Breast epithelium (tissue), 4 donors: ENCODE measurements at places on chromosomes 7 and 10. TPM values are rescaled to one million over a fixed set of nuclear protein-coding genes. Genes with fewer than 3 reads are reported as not detected.

- DNase-seq: no peak
These were observed 160.3 kb upstream of the KLF14 start for GRCh38 chr7:130894146-130894908.

- no peak for DNase-seq
These were observed 59.6 kb downstream of the ADRB1 start for GRCh38 chr10:114103284-114103683.

The PAPOLB gene
- total RNA-seq: 0.33 TPM

- DNase-seq: no peak
These were observed 57.0 kb downstream of the P4HA1 start for GRCh38 chr10:73039635-73040034.

The EVX1 gene
- total RNA-seq: not detected

GRCh38 chr7:128398841-128399135, 11.0 kb downstream of the IMPDH1 start:
- no peak for DNase-seq

GRCh38 chr7:126001349-126001748, 1071.7 kb upstream of the POT1 start:
- DNase-seq: no peak

DNA sequence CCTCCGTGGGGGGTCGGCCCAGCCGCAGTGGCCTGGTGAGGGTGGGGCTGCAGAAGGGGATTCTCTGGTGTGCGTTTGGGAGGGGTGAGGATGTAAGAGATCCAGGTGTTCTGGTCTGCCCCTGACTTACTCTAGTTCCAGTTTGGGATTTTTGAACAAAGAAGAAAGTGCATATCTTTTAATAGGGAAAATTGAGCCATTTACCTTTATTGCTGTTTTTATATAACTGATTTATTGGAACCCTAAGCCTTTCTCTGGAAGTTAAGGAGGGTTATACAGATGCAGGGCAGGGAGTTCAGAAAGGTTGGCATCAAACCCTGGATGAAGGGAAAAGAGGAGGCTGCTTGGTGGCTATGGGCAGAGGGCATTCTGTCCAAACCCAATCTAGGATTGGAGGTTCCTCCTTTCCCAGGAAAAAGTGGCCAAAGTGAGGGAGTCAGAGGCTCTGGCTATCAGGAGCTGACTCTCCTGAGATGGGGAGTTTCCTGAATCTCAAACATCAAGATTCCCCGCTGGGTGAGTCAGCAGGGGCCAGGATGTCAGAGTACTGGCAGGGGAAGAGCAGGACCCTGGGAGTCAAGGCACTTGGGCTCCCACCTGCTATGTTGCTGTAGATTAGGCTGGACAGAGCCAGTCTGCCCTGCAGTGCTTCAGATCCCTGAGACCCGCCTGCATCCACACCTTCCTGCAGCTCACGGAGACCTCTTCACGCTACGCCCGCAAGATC, 67.5 kb downstream of the CLIP2 start:
- DNase-seq: no peak

The ZCCHC24 gene
- 48.8 TPM for total RNA-seq

GRCh38 chr10:48649349-48649944, 35.2 kb upstream of the WDFY4 start:
- no peak for DNase-seq

The C10orf53 gene
- total RNA-seq: not detected
